Fibroblast of mammary gland (primary cell): ENCODE measurements at places on chromosomes 11 and 22.

DNA sequence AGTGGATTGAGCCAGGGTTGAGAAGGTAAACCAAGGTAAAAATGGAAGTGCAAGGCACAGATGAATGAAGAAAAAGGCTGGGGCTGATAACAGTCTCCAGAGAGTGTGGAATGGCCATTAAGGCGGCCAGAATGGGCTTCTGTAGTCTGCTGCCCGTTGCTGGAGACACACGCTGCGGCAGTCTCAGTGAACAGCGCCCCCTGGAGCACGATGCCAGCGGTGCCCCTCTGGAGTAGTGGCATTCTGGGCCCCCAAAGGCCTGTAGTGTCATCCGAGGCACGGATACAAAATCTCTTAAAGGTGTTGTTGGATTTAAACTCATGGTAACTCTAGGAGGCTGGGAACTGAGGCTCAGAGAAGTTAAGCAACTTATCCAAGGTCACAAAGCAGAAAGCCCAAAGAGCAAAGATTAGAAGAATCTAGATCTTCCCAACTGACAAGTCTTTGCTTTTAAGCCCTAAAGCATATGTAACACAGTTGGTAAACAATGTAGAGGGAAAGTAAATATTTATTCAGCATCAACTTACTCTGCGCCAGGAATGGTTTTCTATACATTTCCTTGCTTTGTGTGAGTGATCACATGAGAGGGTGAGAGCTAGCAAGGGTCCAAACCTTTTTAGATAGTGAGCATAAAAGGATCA, 18.2 kb downstream of the KCNJ1 start:
- peak; percentile 26 for DNase-seq

GRCh38 chr22:37752189-37753087, 55.3 kb upstream of the GCAT start:
- DNase-seq, result peak; percentile 98

DNA sequence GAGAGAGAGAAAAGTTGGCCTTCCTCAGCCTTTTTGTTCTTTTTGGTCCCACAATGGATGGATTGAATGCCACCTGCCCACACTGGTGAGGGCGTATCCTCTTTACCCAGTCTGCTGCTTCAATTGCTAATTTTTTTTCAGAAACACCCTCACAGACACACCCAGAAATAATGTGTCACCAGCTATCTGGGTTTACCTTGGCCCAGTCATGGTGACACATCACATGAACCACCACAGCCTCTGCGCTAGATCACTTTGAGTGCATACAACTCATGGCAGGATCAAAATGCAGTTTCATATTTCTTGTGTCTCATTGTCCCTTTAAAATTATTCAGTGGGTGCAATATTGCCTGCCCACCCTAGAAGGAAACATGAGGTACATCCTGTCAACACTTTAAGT, 63.3 kb downstream of the ADAMTS15 start:
- DNase-seq, result peak; percentile 50

DNA sequence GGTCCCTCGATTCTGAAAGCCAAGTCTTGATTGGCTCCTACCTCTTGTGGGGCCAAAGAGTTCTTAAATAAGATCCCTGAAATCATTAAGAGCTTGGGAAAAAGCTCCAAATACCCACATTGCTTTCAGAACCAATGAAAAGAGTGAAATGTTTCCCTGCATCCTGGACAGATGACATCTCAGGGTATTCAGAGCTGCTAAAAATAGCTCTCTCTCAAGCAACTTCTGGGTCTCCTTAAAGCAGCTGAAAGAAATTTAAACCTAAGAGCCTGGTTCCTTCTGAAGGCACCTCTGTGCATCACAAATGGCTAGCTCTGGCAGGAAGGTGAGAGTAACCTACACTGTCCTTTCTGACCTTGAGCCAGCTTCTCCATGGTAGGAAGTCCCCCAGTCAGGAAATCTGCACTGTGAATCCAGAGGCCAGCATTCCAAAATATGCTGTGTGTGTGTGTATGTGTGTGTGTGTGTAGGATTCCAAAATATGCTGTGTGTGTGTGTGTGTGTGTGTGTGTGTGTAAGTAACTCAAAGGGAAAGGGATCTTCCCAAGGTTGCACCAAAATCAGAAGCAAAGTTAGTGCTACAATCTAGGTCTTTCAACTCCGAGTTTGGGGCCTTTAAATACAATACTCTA, 50.1 kb downstream of the RELT start:
- no peak for DNase-seq

DNA sequence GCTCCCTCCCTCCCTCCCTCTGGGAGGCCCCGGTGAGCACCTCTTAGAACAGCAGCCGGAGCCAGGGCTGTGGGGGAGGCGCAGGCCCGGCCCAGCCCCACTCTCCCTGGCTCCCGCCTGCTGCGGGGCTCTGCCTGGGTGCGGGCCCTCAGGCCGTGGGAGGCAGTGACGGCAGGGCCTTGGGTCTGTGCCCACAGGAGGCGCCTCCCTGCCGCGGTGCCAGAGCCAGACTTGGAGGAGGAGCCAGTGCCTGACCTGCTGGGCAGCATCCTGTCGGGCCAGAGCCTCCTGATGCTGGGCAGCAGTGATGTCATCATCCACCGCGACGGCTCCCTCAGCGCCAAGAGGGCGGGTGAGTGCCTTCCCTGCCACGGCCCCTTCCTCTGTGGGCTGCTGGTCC, 9.5 kb downstream of the IRF7 start:
- peak; percentile 76 for DNase-seq

GRCh38 chr22:38724926-38725571, 19.3 kb downstream of the GTPBP1 start:
- peak; percentile 58 for DNase-seq

- DNase-seq, result peak; percentile 16
Observed at GRCh38 chr11:125110506-125110905, 920 bp downstream of the TMEM218 start.

GRCh38 chr22:28943501-28943879, 60.1 kb downstream of the ZNRF3 start:
- no peak for DNase-seq

- no peak for DNase-seq
Observed at GRCh38 chr22:23369054-23369685, 188.9 kb downstream of the BCR start.
